ENCODE measurements at places on chromosomes 12 and 14. TPM values are rescaled to one million over a fixed set of nuclear protein-coding genes. Genes with fewer than 3 reads are reported as not detected.

The TSPAN19 gene
- not detected for total RNA-seq

The ANO6 gene
- 81.2 TPM for total RNA-seq

The RAD51B gene
- 28.7 TPM for total RNA-seq

The ACVR1B gene
- 12.6 TPM for total RNA-seq

The ADAM21 gene
- total RNA-seq: 0.25 TPM

The LRCOL1 gene
- total RNA-seq: not detected

The IGFBP6 gene
- 2,626 TPM for total RNA-seq

The EFS gene
- 10.8 TPM for total RNA-seq

The GPR137C gene
- 0.49 TPM for total RNA-seq

The GPR84 gene
- not detected for total RNA-seq

The PIP4K2C gene
- 12.4 TPM for total RNA-seq

The FOXA1 gene
- total RNA-seq: not detected

The COCH gene
- not detected for total RNA-seq

The STON2 gene
- total RNA-seq: 3.3 TPM

The TC2N gene
- total RNA-seq: 1.6 TPM

The TEX22 gene
- total RNA-seq: 1.5 TPM

The ADCY6 gene
- 31.5 TPM for total RNA-seq

The FLVCR2 gene
- 1.1 TPM for total RNA-seq

The CDCA3 gene
- 23.5 TPM for total RNA-seq

The CFAP73 gene
- total RNA-seq: not detected

The OAS2 gene
- total RNA-seq: 2.0 TPM

The TSPAN8 gene
- total RNA-seq: 15.5 TPM

The TOMM20L gene
- not detected for total RNA-seq

Measured in fibroblast of the aortic adventitia (primary cell).